ENCODE measurements at places on chromosomes 1 and 21.

DNA sequence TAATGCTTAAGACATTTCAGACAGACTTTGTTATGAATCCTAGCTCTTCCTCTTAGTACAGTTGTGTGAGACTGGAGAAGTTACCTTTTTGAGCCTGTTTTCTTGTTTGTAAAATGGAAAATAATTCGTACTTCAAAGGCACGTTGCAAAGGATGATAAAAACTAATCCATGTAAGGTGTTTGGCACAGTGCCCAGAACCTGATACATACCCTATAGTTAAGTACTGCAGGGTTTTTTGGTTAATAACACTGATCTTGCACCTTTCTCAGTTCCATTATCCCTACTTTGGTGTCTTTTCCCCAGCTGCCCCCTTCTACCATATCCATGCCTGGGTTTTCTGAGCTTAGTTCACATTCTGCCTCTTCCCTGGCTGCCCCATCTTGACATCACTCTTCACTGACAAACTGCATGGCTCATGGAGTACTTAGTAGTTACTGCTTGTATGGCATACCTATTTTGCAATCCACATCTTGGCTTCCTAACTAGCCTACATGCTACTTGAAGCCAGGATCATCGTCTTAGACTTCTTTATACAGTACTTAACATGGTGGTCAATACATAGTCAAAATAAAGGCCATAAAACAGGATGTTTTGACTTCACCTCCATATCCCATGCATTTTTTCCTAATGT, 10.1 kb downstream of the CCDC185 start:
- no peaks in the 10 kb centered on the region for H3K4me1 ChIP-seq
- H3K4me3 ChIP-seq = no peak overlapping the region
- H3K36me3 ChIP-seq = no peaks in the 10 kb centered on the region
- no peaks in the 10 kb centered on the region for H3K27me3 ChIP-seq
- DNase-seq = no peak
- H3K27ac ChIP-seq = no peak overlapping the region

GRCh38 chr1:64124704-64125440, 78.6 kb upstream of the UBE2U start:
- H3K36me3 ChIP-seq = no peaks in the 10 kb centered on the region
- H3K4me1 ChIP-seq = no peaks in the 10 kb centered on the region
- H3K27me3 ChIP-seq = no peaks in the 10 kb centered on the region
- no peak overlapping the region for H3K27ac ChIP-seq
- no peak overlapping the region for H3K4me3 ChIP-seq
- no peak for DNase-seq

DNA sequence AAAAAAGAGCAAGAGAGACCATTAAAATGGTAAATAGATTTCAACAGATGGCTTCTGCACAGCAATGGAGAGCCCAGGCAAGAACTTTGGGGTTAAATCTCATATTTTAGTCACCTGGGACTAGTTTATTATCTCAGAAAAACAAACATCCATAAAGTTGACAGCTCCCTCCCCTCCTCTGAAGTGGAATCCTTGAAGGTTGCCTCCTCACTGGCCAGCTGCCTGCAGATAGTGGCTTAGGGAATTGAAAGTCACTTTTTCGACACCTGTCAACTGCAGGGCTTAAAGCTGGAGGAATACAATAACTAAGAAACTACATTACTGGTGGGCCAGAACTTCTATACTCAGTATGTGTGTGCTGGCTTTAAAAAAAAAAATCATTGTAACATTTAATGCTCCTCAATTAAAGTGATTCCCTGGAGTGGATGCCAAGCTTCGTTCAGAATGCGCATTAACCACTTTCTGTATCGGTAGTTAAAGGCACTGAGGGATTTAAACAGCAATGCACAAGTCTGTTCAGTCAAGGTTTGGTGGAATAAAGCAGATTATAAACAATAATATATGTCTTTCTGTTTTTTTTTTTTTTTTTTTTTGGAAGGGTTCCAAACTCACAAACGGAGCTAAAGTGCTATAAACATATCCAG, 52.5 kb downstream of the LHX4 start:
- peaks cover 2% of the 10 kb centered on the region for H3K36me3 ChIP-seq
- H3K27ac ChIP-seq = no peak overlapping the region
- no peaks in the 10 kb centered on the region for H3K27me3 ChIP-seq
- no peak for DNase-seq
- peaks cover 3% of the 10 kb centered on the region for H3K4me1 ChIP-seq

GRCh38 chr21:27831816-27832569, 865.1 kb upstream of the ADAMTS5 start:
- no peak for DNase-seq
- no peaks in the 10 kb centered on the region for H3K4me1 ChIP-seq
- H3K36me3 ChIP-seq = no peaks in the 10 kb centered on the region
- H3K27ac ChIP-seq = no peak overlapping the region
